NCI-H69 (cell line): ENCODE measurements at places on chromosomes 16 and 17.

DNA sequence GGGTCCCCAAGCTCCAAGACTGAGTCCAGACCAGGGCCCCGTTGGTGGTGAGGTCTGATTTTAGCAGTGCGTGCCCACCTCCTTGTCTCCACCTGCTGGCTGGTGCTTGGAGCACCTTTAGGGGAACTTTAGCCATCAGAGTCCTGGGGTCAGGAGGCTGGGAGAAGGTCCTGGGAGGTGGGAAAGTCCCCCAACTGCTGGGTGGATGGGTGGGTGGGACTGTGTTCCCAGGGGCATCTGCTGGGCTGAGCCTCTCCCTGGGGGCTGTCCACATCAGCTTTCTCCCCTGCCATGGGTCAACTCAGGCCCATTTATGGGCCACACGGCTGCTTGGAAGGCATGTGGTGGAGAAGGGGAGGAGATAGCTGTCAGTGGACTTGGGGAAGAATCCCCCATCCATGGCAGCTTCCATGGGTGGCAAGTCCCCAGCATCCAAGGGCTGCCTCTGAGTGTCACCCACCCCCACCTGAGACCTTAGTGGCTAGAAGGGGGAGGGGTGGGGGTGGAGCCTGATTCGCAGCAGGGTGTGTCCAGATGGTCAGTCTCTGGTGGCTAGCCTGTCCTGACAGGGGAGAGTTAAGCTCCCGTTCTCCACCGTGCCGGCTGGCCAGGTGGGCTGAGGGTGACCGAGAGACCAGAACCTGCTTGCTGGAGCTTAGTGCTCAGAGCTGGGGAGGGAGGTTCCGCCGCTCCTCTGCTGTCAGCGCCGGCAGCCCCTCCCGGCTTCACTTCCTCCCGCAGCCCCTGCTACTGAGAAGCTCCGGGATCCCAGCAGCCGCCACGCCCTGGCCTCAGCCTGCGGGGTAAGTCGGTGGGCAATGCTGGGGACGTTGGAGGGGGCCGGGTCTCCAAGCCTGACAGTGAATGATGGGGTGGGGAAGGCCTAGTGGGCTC, at the start of gene TRPV2:
Gene TRPV2 (plus strand): TSS at position 541 of the 894 bp plus-strand sequence. CDS start 2,098 bp downstream, outside the sequence.
- DNase-seq: peak; percentile 31

DNA sequence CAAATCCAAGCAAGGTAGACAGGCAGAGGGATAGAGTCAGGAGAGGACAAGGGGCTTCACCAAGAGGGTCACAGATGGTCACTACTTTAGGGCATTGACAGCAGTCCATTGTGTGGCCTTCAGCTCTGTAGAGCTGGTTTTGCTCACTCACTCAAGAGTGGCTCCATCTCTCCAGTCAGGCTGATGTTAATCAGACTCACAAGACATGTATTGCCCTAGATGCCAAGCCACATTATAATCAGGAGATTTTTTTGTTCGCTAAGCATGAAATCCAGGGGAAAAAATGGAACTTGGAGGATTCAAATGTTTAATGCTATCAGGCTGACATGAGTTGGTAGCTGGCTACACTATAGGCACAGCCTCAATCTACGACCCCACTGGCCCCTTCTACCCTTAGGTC, 32.5 kb downstream of the CD300LF start:
- no peak for DNase-seq

- DNase-seq: no peak
These were observed 21.8 kb downstream of the ANKRD40 start for GRCh38 chr17:50685691-50686493.

GRCh38 chr16:14302031-14302398, 230.9 kb downstream of the MRTFB start:
- peak; percentile 71 for DNase-seq

- DNase-seq: peak; percentile 58
These were observed 77.9 kb downstream of the KSR1 start for GRCh38 chr17:27533874-27534815.

- no peak for DNase-seq
These were observed 437.7 kb downstream of the PMP22 start for GRCh38 chr17:14827396-14827919.

GRCh38 chr17:50634224-50634914, at the start of gene ABCC3:
ABCC3 (plus strand) TSS chr17:50634881; CDS start chr17:50634937, 56 bp downstream.
- peak; percentile 55 for DNase-seq

DNA sequence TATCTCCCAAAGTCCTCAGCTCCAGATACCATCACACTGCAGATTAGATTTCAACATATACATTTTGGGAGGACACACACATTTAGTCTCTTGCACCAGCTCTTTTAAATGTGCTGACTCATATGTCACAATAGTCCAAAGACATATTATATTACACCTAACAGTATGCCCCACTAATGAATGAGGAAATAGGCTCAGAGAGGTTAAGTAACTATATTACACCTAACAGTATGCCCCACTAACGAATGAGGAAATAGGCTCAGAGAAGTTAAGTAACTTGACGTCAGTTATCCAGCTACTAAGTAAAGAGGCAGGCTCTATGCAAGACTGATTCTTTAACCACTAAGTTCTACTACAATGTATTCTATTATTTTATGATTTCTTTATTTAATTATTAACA, 9.7 kb downstream of the IRX6 start:
- DNase-seq: no peak

- no peak for DNase-seq
These were observed 992 bp downstream of the NLRC3 start for GRCh38 chr16:3576211-3576610.

GRCh38 chr16:46765050-46765449, 16.9 kb upstream of the MYLK3 start:
- no peak for DNase-seq

- no peak for DNase-seq
These were observed 313.0 kb downstream of the SEC14L1 start for GRCh38 chr17:77453613-77454241.

DNA sequence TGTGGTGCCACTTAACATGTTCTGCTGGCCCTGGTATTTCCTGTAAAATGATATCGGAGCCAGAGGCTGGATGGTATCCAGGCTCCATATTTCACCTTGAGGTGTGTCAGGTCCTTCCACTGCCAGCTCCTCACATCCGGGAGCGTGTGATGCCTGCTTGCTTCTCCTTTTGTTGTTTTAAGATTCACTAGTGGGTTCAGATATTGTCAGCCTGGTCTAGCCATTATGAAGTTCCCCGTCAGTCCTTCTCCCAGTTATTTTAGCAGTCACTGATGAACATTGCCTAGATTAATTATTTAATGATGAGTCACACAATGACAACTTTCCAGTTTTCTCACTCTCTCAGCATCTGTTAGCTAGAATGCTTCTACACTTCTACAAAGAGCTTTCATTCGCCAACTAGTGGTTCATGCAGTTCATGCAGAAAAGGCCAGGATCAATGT, 11.3 kb downstream of the DNAAF1 start:
- DNase-seq: no peak

DNA sequence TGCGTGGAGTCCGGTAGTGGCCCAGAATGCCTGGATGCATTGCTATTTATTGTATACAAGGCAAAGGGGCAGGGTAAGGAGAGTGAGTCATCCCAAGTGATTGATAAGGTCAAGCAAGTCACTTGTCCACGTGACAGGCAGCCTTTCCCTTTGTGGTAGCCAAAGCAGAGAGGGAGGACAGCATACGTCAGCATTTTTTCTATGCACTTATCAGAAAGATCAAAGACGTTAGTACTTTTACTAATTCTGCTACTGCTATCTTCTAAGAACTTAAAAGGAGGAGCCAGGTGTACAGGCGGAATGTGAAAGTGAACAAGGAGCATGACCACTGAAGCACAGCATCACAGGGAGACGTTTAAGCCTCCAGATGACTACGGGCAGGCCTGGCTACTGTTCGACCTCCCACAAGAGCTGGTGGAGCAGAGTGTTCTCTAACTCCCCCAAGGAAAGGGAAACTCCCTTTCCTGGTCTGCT, 47.9 kb upstream of the ARL4D start:
- no peak for DNase-seq

GRCh38 chr16:72910875-72911274, 137.1 kb downstream of the ZFHX3 start:
- no peak for DNase-seq

GRCh38 chr17:77613627-77614026, 344.9 kb upstream of the TNRC6C start:
- DNase-seq: no peak

DNA sequence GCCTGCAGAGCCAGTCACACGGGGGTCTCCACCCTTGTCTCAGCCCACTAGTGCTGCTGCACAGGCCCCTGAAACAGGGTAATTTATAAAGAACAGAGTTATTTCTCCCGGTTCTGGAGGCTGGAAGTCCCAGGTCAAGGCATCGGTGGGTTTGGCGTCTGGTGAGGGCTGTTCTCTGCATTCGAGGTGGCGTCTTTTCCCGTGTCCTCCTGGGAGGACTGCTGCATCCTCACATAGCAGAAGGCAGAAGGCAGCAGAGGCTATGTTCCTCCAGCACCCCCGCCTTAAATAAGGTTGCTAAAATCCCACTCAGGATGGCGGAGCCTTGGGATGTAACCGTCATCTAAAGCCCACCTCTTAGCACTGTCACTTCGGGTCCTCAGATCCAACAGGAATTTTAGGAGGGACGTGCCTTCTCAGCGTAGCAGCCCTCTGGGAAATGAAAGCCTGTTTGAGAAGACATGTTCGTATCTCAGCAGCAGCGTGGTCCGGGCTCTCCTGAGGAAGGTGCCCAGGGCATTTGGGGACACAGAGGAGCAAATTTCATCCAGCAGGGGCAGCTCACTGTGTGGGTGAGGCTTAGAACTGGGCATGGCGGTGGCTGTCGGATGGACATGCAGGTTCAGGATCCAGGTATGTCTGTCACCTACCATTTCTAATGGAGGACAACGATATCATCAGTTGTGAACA, 221.6 kb upstream of the CHMP6 start:
- DNase-seq: no peak

DNA sequence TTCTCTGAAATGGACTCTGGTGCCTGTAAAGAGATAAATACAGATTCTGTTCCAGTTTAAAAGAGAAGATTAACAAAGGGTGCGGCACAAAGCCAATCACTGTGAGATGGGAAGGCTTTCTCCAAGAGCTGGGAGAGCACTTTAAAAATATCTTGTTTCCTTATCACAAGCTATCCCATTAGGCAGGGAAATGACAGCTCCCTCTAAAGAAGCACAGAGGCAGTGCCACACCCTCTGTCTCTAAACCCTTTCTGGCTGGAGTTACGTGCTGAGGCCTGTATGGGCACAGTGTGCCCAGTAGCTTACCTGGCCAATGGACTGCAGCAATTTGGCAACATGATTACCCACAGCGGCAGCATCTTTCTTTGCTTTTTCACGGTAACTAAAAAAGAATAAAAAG, 9.0 kb upstream of the TERB1 start:
- DNase-seq: no peak

DNA sequence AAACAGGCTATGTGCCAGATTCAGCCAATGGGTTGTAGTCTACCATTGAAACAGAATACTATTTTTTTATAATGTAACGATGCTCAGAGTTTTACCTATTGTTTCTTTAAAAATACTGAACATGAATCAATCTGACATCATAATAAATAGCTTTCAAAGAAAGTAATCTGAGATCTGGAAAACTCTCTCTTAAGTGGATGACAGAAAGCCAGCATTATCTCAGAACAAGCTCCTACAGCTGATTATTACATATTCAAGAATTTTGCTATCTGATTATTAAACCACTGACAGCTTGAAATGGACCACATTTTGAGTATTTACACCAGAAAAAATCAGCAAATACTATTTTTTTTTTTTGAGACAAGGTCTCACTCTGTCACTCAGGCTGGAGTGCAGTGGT, 484.2 kb upstream of the SOX9 start:
- peak; percentile 68 for DNase-seq

DNA sequence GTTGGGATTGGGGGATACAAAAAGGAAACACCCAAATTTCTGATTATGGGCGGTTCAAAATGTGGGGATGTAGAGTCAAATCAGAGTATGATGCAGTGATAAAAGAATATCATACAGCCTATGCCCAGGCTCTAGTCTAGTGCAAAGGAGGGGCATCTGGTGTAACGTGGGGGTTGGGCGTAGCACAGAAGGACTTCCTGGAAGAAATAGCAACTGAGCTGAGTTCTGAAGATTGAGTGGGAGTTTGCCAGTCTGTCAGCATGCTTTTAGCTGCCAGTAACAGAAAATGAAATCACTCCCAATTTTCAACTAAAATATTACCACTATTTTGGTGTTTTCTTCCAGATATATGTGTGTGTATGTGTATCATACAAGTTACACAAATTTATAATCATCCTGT, 196.9 kb downstream of the SPECC1 start:
- no peak for DNase-seq

GRCh38 chr16:68252383-68252782, 7.2 kb downstream of the PLA2G15 start:
- no peak for DNase-seq

DNA sequence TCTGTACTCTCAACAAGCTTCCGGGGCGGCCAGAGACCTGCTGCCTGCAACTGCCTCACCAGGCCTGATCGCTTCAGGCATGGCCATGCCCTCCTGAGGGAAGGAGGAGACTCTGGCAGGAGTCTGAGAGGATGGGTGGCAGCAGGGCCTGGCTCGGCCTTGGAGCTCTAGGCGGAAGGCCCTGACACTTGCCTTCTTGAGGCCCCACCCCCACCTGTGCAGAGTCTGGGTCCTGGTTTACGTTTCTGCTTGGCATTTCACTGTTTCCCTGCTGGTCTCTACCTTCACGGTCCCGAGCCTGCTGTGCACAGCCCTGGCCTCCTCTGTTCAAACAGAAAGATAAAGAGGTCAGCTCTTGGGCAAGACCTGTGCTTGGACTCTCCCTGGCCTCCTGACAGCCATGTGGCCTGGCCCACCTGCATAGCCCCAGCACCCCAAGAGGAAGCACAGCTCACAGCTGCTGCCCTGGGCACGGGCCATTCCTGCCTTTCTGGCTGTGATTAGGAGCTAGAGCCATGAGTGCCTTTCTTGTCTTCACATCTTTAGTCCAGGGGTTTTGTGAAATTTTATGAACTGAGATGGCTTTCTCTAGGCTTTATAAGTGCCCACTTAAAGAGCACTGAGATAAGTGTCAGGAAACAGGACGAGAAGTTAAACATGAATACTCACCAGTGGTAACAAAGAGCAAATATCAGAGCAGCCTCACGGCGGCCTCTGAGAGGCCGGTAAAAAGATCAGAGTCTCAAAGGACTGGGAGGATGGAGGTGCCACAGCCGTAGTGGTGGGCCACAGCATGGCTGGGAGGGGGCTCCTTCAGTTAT, 25.6 kb upstream of the MTSS2 start:
- DNase-seq: no peak

- no peak for DNase-seq
These were observed 798 bp downstream of the CLDN9 start for GRCh38 chr16:3013491-3013951.

- peak; percentile 76 for DNase-seq
These were observed 55.1 kb downstream of the RPTOR start for GRCh38 chr17:80599546-80600305.

DNA sequence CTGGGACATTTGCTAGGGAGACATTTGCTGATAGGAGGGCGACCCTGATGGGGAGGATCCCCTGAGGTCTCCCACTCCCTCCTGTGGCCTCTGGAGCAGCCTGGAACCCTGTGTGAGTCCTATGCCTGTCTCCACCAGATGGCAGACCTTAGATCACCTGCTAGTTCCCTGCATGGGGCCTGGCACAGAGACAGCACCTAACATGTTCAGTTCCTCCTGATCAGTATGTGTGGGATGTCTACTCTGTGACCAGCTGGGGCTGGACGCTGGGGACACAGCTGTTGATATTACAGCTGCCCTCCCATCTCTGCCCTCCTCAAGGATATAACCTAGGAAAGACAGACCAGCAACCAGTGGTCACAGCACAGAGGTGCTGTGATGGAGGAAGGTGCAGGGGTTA, 1.1 kb upstream of the ADCY7 start:
- DNase-seq: peak; percentile 79
